OCI-M1 (cell line): ENCODE measurements at places on chromosomes 13 and 19.

DNA sequence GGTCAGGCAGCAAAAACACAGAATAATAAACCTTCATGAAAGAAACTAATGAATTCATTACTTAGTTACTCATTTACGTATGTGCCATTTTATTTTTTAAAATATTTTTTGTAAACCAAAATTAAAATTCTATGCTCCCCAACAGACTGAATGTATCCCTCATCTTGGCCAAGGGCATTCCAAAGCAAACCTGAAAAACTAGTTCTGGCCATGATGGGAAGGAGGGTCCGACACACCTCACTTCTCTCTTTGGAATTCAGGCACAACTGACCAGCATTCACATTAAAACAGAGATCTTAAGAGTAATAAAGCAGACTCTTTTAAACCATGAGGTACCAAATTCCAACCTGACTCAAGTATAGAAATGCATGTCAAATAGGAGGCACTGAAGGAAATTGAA lies 1576.9 kb upstream of the SPRY2 start:
- no peak for DNase-seq

GRCh38 chr13:89518289-89519077 lies 1829.0 kb upstream of the MIR17HG start:
- DNase-seq: no peak

- DNase-seq: no peak
Observed at GRCh38 chr13:59691501-59692066, 472.1 kb downstream of the DIAPH3 start.

DNA sequence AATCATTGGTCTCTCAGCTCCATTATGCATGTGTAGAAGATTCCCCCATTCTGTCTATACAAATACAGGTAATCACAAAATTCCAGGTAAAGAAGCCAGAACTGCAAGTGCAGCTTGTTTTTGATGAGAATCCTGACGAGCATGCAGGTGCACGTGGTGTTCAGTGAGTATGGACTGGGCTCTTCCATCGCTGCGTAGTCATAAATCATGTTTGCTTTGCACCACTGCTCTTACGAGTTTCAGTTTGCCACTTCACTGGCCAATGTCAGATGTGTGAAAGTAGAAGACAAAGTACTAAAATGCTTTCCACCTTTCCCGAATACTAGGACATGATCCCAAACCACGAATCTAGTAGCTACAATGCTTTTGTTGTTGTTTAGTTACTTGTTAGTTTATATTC lies 390.7 kb downstream of the LIG4 start:
- no peak for DNase-seq

DNA sequence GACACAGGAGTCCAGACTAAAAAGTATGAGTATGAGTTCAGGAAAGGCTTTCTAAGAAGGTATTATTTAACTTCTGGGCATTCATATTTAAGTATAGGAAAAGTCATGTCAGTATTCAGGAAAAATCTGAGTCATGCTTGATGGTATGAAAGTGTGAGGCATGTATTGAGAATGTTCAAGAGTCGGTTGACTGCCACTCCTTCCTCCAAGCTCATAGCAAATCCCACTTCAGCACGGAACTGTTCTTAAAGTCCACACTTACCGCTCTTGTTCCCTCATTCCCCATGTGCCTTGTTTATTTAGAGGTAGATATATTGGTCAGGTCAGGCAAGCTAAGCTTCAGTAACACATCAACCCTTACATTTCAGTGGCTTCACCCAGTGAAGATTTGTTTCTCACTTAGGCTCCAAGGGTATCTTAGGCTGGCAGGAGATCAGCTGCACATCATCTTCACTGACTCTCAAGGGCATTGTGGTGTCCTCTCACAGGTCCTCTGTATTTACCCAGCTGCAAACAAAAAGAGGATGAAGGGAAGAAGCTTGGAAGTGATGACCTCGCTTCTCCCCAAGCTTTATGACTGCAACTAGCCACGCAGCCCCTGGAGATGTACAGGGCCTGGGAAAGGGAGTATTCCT lies 1189.2 kb downstream of the EFNB2 start:
- DNase-seq: no peak

DNA sequence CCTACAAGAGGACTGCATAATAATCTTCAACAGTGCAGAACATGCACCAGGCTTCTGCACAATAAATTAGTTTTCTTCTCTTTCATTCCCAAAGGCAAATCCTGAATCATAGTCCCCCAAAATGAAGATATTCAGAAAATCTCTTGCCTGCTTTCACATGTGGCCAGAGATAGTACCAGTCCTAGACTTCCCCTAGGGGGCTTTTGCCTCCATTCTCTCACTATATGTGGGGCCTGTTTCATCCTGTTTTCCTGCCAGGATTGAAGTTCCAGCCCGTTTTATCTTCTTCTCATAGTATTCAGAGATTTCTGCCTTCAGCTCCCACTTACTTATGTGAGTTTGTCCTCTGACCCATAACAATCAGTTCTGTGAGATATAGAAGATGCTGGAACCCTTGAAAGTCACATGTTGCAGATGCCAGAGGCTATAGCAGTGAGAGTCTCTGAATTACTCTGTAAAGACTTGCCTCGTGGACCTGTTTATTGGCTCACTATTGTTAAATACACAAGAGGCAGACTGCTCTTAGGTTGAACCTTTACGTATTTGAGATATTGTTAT lies 421.9 kb upstream of the PCDH9 start:
- DNase-seq: no peak

GRCh38 chr19:41870401-41870873 lies 6.6 kb upstream of the CD79A start:
- no peak for DNase-seq

DNA sequence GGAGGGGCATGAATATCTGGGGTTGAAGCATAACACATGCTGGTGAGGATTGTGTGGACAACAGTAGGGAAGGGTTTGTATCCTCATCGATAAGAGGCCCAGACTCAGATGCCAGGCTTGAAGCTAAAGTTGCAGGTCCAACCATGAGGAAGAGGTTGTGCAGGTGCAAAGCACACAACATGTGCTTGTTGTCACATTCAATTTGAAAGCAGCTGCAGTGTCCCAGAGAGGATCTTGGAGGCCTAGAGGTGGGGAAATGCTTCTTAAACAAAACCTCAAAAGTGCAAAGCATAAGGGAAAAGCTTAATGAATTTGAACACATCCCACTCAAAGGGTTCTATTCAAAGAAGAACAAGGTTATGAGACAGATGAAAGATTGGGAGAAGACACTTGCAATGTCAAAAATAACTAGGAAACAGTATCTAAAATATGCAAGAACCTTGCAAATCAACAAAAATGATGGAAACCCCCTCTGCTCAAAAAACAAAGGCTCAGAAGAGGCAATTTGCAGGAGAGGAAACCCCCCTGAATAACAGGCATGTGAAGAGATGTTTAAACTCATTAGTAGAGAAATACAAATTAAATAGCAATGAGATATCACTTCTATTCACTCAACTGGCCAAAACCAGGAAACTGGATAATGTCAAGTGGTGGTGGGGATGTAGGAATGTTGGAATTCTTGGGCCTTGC lies 187.1 kb downstream of the KATNAL1 start:
- DNase-seq: no peak

GRCh38 chr19:30324982-30325381 lies 47.2 kb upstream of the ZNF536 start:
- no peak for DNase-seq

DNA sequence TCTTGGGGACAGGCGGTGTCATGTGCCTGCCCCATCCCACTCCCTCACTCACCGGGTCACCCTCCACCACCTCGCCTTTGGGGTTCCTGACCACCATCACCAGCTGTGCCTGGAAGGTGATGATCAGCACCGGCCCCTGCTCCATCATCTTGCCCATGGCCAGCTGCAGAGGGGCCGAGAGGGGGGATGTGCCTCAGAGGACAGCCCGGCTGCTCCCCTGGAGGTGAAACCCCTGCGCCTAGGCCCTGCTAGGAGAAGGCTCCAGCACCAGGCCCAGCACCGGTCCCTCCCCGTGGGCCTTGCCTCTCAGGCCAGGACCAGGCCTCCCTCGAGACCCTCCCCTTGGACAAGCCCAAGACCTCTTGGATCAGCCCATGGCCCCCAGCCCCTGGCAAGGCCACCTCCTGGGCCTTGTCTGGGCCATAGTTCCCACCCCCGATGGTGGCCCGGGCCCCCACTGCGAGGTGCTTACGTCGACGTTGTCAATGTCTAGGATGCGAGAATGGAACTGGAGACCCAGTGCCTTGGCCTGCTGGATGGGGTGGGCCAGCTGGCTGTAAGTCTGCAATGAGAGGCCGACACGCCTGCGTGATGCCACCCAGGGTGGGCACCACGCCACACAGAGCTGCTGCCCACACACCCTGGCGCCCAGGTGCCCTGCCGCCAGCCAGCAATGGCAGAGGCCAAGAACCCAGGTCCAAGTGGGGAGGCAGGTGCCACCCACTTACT lies 1.8 kb upstream of the CTXN1 start:
- no peak for DNase-seq

- DNase-seq: no peak
Observed at GRCh38 chr13:72198967-72199560, 332.1 kb upstream of the DACH1 start.
